HEK293T (cell line): ENCODE measurements at places on chromosomes 7 and 10.

DNA sequence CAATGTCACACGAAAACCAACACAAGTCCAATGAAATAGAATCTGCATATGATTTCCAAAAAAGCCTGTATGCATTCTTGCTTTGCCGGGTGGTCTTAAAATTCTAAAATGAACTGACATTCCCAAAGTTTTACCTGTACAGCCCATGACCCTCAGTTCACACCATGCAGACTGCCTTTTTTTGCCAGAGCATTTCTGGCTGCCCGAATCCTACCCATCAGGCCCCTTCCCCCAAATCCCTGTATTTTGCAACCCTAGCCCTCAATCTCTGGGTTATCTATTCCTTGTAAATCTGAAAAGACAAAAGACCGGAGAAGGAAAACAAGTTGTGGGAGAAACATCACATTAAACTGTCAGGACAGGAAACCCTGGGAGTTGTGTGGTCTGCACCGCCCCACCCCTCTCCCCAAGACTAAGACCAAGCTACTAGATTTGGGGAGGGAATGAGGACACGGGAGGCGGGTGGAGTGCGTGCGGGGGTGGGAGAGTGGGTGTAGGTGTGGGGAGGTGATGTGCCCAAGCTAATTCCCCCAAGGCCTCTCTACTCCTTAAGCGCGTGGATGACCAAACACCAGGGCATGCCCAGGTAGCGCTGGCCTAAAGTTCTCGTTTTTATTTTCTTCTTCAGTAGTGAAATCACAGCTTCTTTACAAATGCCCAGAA lies 1.4 kb downstream of the JCAD start:
- DNase-seq: no peak

DNA sequence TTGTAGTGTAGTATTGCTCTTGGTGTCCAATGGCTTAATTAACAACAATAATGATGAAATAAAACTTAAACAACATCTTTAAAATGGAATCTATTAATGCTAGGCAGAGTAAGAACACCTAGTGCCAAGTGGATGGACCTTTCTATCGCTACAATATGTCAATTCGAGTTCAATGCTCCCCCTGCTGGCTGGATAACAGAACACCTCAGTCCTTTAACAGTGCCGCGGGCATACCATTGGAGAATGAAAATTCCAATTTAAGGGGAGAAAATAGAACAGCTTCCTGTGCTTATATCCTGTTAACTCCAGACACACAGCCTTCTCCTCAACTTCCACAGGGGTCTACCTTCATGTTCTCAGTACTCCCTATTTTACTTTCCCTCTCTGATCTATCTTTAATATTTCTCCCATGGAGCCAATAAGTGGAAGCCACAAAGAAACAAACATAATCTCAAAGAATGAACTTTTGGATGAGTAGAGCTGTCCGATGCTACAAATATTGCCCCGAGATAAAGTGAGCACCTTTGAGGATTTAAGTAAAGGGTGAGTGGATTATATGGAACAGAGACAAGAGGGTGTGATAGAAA lies 41.4 kb downstream of the COL1A2 start:
- peak; percentile 65 for DNase-seq

DNA sequence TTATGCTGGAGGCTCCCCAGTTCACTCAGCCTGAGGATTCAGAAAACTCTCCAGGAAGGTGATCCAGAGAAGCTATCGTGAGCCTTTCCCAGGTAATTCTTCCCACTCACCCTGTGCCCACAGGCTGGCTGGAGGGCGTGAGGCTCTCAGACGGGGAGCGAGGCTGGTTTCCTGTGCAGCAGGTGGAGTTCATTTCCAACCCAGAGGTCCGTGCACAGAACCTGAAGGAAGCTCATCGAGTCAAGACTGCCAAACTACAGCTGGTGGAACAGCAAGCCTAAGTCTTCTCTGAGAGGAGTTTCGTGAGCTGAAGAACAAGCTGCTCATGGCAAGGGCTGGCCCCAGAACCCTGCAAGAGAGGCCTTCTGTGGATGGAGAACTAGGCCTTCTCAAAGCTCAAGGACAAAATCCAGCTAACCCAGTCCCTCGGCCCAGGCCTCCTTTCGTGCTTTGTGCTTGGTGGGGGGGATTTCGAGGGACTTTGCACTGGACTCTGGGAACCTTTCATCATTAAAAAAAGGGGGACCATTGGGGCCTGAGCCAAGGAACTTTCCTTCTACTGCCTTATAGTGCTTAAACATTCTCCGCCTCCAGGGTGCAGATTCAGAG lies 23.6 kb downstream of the NOBOX start:
- DNase-seq: no peak

- no peak for DNase-seq
Observed at GRCh38 chr7:15567652-15568051, 5.8 kb upstream of the AGMO start.

DNA sequence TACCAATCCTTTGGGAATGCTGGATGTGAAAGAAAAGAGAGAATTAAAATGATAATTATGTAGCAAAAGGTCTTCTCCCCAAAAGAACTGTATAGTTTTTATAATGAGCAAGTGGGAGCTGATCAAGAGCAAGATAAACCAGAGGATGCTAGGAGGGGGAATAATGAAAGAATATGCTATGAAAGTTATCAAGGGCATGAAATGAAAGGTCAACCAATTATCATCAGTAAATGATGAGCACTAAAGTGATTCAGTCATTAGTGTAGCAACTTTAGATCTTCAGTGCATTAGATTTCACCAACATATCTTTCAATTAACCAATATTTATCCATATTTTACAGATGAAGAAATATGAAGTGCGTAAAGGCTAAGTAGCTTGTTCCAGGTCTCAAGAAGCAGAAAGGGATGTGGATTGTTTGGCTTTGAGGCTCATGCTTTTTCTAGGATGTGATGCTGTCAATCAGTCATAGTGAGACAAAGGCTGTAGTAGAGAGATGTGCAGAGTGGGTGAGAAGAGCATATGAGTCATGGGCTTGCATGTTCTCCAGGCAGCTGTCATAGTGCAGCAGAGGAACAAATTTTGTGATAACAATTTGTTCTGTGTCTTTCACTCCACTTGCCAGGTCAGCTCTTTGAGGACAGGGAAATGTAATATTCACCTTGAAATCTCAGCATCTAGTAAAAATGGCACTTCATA lies 5.7 kb upstream of the OR2F2 start:
- no peak for DNase-seq

- peak; percentile 44 for DNase-seq
Observed at GRCh38 chr7:32298408-32299132, 191.6 kb downstream of the LSM5 start.

DNA sequence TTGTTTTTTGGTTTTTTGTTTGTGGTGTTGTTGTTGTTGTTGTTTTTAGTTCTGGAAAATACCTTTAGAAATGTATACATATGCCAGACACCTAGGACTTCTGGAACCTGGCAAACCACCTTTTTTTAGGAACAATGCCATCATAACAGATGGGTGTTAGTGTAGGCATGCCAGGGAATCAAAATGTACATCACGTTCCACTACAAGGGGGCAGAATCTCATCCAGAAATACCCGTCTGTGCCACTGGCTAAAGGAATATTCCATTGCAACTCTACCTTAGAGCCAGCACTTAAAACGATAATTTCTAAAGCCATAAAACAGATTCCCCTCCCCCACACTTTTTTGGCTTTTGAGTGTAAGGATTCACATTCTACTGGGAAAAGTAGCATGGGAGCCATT lies 239.8 kb downstream of the ETV1 start:
- no peak for DNase-seq

GRCh38 chr7:45568536-45569289 lies 5.5 kb upstream of the ADCY1 start:
- no peak for DNase-seq

GRCh38 chr7:47378728-47379395 lies 203.0 kb downstream of the TNS3 start:
- DNase-seq: no peak

DNA sequence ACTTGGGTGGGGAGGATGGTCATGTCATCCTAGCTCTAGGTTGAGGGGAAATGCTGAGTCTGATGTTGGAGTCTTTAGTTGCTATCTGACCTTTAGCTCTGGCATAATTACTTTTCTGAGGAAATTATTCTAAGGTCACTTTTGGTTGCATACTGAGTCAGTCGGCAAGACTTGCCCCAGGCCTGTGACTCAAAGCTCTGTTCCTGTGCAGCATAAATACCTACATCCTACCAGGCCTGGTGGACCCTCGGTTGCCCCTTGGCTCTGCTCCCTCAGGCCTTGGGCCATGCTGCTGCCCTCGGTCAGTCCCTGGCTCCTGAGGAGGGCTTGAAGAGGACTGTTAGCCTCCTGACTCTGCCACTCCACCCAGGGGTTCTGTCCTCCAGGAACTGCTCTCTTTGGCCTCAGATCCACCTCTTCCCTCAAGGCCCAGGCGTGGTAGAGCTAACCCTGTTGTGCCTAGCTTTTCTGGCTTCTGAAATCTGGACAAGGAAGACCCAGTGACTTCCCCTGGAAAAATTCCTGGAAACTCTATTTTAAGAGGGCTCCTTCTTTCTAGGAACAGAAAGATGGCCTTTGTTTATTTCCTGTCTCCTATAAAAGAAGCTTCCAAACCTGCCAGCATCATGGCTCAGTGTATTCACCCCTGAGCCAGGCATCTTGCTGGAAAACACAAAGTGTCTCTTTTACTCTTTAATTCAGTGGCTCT lies 71.2 kb downstream of the TMEM178B start:
- DNase-seq: no peak

DNA sequence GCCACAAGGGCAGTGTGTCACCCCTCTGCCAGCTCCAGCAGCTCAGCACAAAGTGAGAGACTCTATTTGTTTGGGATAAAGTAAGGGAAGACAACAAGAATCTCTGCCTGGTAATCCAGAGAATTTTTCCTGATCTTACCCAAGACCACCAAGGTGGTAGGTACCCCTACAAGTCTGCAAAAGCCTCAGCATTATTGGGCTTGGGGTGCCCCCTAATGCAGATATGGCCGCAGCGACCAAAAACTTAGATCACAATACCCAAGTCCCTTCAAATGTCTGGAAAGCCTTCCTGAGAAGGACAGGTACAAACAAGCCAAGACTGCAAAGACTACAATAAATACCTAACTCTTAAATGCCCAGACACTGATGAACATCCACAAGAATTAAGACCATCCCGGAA lies 22.4 kb upstream of the CUL1 start:
- no peak for DNase-seq

DNA sequence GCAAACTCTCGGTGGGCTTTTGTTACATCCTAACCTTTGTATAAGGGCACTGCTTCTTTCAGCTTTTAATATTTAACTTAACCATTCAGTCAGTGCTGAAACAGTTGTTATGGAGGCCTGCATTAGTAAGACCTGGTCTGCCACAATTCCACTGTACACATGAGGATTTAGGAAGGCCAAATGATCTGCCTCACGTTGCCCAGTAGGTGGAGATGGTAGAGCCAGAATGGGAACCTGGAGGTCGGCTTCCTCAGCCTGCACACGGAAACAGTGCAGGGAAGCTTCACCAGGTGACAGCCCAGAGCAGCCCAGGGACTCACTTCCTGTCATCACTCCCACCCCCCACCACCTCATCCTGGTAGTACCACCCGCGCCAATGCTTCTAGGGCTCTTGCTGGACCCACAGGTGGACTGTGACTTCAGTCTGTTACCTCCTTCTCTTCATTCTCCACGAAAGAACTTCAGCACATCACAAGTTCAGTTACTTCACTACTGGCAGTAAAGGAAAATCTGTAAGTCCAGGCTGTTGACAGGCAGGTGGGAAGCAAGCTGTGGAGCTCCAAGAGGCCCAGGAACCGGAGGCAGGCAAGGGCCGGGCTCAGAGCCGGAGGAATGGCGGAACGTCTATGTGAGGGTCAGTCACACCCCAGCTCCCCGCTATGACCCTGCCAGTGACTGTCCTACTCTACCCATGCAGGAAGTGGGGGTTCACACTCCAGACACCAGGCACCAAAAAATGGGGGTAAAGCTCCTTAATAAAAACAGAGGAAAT lies 480.3 kb upstream of the C7orf33 start:
- peak; percentile 59 for DNase-seq

DNA sequence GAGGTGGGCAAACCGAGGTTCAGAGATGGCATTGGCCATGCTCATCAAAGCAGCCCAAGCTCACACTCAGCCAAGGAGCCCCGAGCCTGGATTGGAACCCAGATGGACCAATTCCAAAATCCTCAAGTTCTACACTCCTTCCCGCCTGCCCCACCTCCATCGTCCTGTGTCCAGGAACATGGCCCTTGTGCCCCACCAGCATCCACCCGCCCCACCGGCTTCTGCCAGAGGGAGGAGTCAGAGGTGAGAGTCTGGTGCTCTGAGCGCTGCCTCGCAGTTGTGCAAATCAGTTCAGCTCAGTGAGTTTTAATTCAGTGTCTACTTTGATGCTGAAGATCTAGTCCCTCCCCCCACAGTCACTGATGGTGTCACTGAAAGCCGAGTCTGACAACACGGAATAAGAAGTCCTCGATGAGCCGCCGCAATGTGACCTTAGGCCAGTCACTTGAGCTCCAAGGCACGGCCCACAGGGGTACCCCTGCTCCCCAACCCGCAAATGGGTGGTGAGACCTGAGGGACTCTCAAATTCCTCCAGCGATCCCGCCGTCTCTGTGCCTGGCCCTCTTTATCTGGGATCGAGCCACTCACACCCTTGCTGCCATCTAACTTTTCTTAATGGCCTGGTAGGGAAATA lies 26.3 kb downstream of the PRKAG2 start:
- DNase-seq: no peak

DNA sequence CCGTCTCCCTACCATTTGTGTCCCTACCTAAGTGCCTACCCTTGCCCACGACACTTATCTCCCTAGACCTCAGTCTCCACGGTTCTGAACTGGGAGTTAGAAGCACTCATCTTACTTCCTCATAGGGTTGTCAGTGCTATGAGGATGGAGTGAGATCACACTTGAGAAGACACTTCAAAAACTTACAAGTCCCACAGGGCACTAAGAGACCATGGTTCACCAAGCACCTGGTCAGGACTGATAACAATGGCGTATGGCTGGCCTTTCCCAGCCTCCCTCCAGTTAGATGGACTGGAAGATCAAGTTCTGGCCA lies 43.2 kb downstream of the KCNMA1 start:
- no peak for DNase-seq

DNA sequence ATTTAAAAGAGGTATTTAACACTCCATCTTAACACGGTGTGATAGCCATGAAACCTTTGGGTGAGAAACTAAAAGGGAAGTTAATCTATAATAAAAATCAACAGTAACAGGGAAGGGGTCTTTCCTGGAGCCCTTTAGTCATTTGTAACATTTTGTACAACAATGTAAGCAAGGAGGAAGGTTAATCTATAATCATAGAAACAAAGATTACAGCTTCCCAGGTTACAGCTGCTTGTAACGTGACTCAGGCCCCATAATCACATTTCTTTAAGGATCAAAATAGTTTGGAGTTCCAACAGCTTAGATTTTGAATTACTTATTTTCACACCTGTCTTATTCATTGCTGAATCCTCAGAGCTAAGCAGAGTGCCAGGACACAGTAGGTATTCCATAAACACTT lies 17.9 kb upstream of the CC2D2B start:
- no peak for DNase-seq

DNA sequence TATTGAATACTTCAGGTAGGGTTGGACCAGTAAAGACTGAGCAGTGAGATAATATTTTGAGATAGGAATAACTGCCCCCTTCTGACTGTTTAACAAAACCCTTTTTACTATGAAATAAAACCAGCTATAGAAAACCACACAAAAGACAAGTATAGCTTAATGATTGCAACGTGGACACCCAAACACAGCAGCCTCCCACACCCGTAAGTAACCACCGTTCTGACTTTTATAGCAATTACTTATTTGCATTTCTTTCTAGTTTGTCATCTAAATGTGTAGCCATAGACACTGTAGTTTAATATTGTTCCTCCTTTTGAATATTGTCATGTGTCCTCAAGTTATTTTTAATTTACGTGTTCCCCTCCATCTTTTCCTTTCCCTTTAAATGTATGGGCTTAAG lies 42.9 kb upstream of the SYPL1 start:
- no peak for DNase-seq

- no peak for DNase-seq
Observed at GRCh38 chr7:25124465-25125136, 459 bp downstream of the CYCS start.
